Effector memory CD4-positive, alpha-beta T cell (primary cell): ENCODE measurements at places on chromosomes 16 and 17.
A peak's percentile ranks its signal among the peaks of the same experiment; 100 is the strongest.

DNA sequence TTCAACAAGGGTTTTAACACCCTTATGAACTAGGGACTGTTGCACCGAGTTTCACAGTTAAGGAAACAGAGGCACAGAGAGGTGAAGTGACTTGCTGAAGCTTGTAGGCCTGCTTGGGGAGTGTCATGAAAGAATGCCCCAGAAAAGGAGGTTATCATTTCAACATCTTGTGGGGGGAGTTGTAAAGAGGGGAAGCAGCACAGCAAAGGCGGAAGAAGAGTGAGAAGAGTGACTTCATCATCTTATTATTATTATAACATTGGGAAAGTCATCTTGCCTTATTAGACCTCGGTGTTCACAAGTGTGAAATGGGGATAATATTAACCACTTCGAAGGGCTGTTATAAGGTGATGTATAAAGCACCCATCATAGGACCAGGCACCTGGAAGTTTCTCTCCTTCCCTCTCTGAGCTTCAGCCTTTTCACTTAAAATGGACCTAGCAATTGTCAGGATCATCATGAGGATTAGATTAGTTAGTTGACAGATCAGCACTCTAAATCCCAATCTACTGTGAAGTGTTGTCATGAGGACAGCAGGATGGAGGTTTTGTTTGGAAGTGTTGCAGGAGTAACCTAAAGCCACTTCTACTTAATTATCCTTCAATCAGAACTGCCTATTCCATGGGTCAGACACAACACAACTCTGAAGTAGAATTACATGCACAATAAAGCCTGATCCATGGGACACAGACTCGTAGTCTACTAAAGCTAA, 2.3 kb downstream of the CCL4 start:
- peaks cover 3% of the 10 kb centered on the region for H3K27me3 ChIP-seq
- no peak overlapping the region for H3K4me3 ChIP-seq
- H3K27ac ChIP-seq: no peak overlapping the region
- DNase-seq: no peak
- H3K36me3 ChIP-seq: no peaks in the 10 kb centered on the region
- H3K4me1 ChIP-seq: no peaks in the 10 kb centered on the region

GRCh38 chr16:2804728-2805127, 6.5 kb downstream of the PRSS41 start:
- no peaks in the 10 kb centered on the region for H3K27me3 ChIP-seq
- H3K36me3 ChIP-seq: no peaks in the 10 kb centered on the region
- DNase-seq: no peak
- no peaks in the 10 kb centered on the region for H3K4me1 ChIP-seq
- H3K27ac ChIP-seq: no peak overlapping the region
- no peak overlapping the region for H3K4me3 ChIP-seq

DNA sequence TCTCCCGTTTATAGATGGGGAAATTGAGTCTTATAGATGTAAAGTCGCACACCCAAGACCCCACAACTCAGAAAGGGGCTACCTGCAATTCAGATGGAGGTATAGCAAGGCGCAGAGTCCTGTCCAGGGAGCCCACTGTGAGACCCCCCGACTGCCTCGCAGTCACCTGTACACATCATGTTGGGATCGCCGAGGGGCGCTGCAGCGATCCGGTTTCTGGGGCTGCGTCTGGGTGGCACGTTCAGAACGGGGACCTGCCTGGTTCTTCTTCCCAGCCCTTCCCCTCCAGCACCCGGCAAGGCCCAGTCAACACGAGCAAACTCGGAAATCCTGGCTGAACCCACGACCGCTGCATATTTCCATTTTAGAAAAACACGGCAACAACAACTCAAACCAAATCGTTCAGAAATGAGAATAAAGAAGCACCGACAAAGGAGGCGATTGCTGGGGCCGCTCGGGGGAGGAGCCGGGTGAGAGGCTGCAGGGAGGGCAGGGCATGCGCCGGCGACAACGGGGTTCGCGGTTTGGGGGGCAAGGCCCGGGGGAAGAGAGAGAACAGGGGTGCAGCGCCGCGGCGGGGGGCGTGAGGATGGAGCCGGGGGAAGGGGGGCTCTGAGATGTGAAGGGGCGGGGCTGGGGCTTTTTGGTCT, 643 bp downstream of the HSDL1 start:
- peaks cover 8% of the 10 kb centered on the region for H3K4me1 ChIP-seq
- peak overlapping the region; percentile 74 for H3K27ac ChIP-seq
- H3K36me3 ChIP-seq: no peaks in the 10 kb centered on the region
- peak overlapping the region; percentile 95 for H3K4me3 ChIP-seq
- DNase-seq: peak; percentile 32

- H3K36me3 ChIP-seq: no peaks in the 10 kb centered on the region
- no peak overlapping the region for H3K4me3 ChIP-seq
- H3K4me1 ChIP-seq: no peaks in the 10 kb centered on the region
Observed at GRCh38 chr17:65515512-65515911, 45.9 kb downstream of the AXIN2 start.

GRCh38 chr16:30901201-30902028, 5.0 kb downstream of the CTF1 start:
- H3K4me3 ChIP-seq: peak overlapping the region; percentile 34
- no peaks in the 10 kb centered on the region for H3K36me3 ChIP-seq
- DNase-seq: no peak

DNA sequence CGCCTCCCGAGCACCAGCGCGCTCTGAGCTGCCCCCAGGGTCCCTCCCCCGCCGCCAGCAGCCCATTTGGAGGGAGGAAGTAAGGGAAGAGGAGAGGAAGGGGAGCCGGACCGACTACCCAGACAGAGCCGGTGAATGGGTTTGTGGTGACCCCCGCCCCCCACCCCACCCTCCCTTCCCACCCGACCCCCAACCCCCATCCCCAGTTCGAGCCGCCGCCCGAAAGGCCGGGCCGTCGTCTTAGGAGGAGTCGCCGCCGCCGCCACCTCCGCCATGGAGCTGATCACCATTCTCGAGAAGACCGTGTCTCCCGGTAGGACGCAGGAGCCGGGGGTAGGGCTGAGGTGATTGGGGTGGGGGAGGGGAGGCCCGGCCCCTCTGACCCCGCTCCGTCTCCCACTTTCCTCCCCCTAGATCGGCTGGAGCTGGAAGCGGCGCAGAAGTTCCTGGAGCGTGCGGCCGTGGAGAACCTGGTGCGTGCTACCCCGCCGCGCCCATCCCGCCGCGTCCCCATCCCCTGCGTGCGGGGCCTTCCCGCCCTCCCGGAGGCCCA, 329 bp downstream of the KPNB1 start:
- peaks cover 24% of the 10 kb centered on the region for H3K36me3 ChIP-seq
- peak overlapping the region; percentile 79 for H3K4me3 ChIP-seq
- DNase-seq: peak; percentile 45

DNA sequence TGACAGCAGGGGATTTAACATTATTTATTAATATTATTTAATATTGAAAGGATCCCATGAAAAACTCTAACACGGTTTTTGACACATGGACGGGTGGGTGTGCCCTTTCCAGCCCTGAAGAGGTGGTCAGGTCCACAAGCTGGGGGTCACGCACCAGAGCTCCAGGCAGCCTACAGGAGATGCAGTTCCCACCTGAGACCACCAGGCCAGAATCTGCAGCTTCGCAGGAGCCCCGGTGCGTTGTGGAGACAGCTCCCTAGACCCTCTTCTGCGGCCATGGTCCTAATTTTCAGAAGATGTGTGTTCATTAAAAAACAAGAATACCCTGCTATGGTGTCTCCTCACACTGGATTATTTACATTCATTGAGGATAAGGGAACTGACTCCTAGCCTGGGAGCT, 331.1 kb downstream of the C16orf95 start:
- H3K36me3 ChIP-seq: no peaks in the 10 kb centered on the region
- no peak for DNase-seq
- H3K4me3 ChIP-seq: no peak overlapping the region
- H3K27ac ChIP-seq: no peak overlapping the region

DNA sequence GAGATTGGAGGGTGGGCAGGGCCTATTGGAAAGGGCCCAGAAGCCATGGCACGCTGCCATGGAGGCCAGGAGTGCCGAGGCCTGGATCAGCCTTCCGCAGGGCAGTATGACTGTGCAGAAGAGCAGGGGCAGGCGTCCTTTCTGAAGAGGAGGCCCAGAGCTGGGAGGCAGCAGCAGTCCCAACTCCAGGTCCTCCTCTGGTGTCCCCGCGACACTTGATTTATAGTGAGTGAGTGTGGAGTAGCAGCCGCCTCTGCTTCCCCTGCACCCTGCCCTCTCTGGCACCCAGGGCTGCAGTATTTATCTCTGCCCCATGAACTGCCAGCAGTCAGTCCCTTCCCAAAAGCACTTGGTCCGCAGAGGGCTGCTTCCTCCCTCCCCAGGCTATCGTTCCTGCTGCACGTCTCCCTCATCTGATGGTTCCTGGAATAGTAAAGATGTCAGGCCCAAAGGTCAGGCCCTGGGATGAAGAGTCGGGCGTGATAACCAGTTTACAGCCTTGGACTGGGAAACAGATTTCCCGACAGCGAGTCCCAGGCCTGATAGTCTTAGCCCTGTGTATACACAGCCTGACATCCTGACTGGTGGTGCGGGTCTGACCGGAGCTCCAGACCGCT, 32.9 kb downstream of the PGS1 start:
- peaks cover 33% of the 10 kb centered on the region for H3K4me1 ChIP-seq
- H3K27ac ChIP-seq: no peak overlapping the region
- no peak for DNase-seq
- H3K27me3 ChIP-seq: no peaks in the 10 kb centered on the region
- H3K4me3 ChIP-seq: no peak overlapping the region
- H3K36me3 ChIP-seq: peaks cover 11% of the 10 kb centered on the region

DNA sequence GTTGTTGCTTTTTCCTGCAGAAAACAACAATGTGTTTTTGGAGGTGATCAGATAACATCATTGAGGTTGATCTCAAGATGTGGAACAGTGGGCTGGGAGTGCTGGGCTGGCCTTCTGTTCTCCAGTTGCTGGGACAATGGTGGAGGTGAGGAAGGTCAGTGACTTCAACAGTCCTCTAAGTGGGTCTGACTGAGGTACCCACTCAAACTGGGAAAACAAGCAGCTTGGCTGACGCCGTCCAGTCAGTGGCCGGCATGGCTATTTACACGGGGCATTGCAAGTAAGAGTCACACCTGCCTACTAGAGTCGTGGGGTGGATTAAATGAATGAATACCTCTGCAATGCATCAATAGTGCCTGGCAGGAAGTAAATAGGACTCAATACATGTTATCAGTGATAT, 386.7 kb upstream of the ZFHX3 start:
- H3K36me3 ChIP-seq: no peaks in the 10 kb centered on the region
- H3K27ac ChIP-seq: no peak overlapping the region
- H3K27me3 ChIP-seq: no peaks in the 10 kb centered on the region
- no peak overlapping the region for H3K4me3 ChIP-seq

DNA sequence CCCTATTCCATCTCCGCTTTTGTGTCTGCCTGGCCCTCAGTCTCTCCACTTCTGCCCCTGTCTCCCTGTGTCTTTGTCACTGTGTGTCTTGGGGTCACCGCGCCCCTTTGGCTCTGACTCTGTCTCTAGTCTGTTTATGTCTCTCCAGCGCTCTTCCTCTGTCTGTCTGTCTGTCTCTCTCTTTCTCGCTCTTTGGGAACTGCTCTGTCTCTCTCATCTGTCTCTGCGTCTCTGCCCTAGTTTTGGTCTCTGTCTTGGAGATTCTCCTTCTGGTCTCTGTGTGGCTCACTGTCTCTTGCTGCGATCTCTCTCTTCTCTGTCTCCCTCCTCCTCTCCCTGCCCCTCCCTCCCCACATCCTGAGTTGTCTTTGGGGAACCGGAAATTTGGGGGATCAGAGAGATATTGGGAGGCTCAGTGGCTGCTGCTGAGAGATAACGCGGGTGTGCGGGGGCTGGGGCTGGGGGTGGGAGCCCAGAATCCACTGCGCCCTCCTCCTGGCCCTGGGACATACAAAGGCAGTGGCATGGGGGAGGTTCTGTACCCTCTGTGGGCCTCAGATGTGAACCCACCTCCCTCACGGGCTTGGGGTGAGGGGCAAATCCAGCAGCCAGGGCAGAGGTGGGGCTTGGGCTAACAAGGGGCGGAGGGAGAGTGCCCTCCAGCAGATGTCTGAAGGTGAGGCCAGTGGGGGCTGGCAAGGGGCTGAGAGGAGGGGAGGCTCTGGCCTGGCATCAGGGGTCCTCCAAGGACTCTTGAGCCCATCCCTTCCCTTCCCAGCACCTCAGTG, 24.4 kb downstream of the LAT start:
- H3K36me3 ChIP-seq: no peaks in the 10 kb centered on the region
- no peaks in the 10 kb centered on the region for H3K27me3 ChIP-seq
- H3K4me1 ChIP-seq: peaks cover 38% of the 10 kb centered on the region
- peak overlapping the region; percentile 16 for H3K4me3 ChIP-seq
- peak overlapping the region; percentile 56 for H3K27ac ChIP-seq
- no peak for DNase-seq

DNA sequence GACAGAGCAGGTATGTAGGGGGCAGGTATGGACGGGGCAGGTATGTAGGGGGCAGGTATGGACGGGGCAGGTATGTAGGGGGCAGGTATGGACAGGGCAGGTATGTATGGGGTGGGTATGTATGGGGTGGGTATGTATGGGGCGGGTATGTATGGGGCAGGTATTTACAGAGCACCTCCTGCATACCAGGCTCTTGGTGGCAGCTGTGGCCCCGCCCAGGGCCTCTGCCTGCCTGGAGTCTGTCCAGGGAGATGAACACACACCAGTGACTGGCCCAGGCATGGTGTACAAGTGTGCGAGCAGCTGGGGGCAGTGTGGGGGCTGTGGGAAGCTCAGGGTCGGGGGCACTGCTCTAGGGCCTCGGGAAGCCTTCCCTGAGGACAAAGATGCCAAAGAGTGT, 4.4 kb downstream of the RPL3L start:
- H3K4me1 ChIP-seq: no peaks in the 10 kb centered on the region
- no peak overlapping the region for H3K27ac ChIP-seq

DNA sequence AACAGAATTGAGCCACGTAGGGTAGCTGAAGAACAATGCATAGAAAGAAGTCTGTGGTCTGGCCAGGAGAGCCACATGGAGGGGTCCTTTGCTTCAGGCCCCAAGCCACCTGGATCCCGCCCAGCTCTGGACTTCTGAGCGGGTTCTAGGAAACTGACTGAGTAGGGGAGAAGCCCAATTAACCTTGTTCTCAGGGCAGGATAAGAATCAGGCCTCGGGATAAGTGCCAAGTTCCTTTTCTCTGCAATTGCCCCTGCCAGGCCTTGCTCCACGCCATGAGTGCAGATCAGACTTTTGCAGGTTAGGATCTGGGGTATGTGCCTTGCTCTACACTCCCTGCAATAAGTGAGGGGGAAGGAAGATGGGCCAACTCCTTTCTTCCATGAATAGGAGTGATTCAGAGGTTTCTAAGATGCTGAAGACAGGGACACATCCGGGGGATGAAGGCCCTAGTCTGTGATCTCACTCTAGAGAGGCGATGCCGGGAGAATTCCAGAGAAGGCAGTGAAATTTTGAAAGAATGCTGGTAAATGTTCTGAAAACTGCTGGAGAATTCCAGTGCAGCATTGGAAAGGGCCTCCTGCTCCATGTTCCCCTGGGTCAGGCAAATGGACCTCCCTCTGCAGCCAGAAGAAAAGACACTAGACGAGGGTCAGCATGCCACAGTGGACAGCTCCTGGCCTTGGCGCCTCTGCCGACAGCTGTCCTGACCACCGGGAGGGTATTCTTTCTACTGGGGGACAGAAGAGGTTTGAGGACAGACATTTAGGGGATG, 5.8 kb downstream of the NEUROD2 start:
- no peaks in the 10 kb centered on the region for H3K36me3 ChIP-seq
- DNase-seq: no peak
- H3K4me1 ChIP-seq: peaks cover 50% of the 10 kb centered on the region
- H3K4me3 ChIP-seq: no peak overlapping the region
- H3K27me3 ChIP-seq: peaks cover 88% of the 10 kb centered on the region
